ENCODE measurements at places on chromosomes 16 and 17.

DNA sequence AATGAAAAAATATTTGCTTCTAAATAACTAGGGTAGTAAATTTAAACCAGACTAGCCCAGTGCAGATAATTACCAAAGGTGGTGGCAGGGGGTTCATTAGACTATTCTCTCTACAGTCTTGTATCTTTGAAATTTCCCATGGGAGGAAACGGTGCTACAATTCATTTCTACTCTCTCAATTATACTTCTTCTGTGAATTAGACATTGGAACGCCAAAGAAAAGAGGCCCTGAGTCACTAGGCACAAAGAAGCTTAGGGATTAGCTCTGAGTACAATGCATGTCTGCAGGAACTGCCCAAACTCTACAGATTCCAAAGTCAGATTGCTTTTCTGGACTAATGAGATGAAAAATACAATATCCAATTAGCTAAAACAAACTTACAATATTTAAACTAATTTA, 30.7 kb upstream of the ARL6IP1 start:
- no peak for DNase-seq

- no peak for DNase-seq
Observed at GRCh38 chr16:28191364-28191960, 20.3 kb downstream of the XPO6 start.

DNA sequence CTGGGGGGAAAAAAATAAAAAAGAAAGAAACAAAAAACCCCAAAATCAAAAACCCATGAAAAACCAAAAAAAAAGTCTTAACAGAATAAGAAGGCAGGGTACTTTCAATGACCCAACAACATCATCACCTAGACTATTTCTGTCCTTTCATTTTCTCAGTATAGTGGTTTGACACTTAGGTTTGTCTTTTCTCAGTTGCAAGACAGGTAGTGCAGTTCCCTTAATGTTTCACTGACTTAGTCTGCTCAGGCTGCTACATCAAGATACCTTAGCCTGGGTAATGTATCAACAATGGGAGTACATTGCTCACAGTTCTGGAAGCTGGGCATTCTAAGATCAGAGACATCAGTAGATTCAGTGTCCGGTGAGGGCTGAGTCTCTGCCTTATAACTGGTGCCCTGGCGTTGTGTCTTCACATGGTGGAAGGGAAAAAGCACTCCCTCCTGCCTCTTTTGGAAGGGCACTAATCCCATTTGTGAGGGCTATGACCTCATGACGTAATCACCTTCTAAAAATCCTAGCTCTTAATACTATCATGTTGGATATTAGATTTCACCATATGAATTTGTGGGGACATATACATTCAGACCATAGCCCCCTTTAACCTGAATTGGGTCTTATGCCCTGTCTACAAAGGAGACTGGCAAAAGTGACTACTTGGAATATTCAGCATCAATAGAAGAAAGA, 362.3 kb upstream of the RBFOX1 start:
- DNase-seq: no peak

- no peak for DNase-seq
Observed at GRCh38 chr17:27109346-27109745, 184.6 kb upstream of the WSB1 start.

DNA sequence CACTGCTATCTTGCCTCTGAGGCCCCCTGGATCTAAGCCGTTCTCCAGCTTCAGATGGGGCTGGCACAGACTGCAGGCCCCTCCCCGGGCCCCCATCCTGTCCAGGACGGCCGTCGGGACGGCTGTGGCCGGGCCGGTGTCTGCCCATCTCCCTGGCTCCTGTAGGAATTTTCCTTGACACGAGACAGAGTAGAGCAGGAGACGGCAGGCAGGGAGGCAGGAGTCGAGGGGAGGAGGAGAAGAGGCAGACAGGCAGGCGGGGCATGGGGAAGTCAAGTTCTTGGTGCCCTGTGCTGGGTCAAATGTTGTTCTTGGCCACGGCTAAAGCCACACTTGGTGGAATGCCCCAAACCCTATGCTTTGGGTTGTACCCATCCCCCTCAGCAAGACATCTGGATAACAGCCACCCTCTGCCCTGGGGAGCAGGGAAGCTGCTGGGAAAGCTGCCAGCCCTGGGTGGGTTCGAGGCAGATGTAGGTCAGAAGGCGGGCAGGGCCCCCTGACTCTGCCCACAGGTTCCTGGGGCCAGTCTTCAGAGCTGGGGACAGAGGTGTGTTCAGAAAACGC, 4.0 kb downstream of the C1QTNF1 start:
- DNase-seq: no peak

GRCh38 chr17:63741143-63741407, 524 bp downstream of the STRADA start:
- no peak for DNase-seq

DNA sequence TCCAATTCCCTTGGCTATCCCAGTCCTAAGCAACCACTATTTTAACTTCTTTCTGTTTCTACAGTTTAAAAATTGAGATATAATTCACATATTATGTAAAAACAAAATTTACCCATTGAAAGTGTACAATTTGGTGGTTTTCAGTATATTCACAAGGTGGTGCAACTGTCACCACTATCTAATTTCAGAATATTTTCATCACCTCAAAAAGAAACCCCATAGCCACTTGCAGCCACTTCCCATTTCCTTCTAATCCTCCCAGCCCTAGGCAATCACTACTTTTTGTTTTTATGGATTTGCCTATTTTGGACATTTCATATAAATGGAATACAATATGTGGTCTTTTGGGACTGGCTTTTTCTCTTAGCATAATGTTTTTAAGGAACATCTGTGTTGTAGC, 36.1 kb upstream of the NACA2 start:
- DNase-seq: no peak

GRCh38 chr17:70011750-70012149, 63.3 kb upstream of the KCNJ16 start:
- no peak for DNase-seq

DNA sequence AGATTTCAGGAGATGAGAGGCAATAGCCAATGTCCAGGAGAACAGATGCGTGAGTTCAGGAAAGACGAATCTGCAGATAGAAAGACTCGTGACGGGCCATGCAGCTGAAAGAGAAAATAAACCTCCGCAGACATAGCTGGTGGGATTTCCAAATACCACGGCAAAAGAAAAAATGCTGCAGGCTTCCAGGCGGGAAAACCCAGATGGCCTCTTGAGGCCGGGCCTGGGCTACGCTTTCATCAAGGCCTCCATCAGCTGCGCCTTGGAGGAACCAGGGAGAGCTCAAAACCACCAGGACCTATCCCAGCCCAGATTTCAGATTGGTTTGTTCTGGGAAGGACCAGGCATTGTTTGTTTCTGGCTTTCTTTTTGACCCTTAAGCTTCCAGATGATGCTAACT, 16.7 kb downstream of the CCDC40 start:
- no peak for DNase-seq

DNA sequence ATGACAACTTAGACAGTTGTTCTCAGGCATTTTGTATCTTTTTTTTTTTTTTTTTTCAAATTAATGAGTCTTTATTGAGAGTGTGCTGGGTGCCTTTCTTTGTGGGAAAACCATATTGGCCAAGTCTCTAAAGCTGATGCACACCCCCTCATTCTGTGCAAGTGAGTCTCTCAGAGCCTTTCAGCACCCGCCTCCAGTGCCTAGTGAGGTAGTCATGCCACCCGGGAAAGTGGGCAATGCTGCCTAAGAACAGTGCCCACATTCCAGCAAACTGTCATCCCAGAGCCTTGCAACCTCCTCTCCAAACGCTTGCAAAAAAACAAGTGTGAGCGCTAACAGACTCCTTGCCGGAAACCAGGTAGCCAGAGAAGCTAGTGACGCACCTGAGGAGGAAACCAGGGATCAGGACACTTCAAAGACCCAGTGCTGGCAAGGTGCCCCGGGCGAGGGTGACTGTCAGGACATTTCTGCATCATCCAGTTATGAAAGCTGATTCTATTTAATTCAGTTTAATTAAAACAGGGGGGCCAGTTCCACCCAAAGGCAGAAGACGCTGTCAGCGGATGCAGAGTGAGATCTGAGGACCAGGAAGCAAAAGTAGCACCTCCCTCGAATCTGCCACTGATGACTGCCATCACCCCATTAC, 34.9 kb downstream of the SMARCE1 start:
- DNase-seq: no peak

GRCh38 chr16:23175651-23176050, 6.9 kb upstream of the SCNN1G start:
- DNase-seq: no peak

GRCh38 chr16:77385481-77385880, 49.4 kb downstream of the ADAMTS18 start:
- DNase-seq: no peak

- DNase-seq: no peak
Observed at GRCh38 chr16:8885674-8886592, 3.8 kb downstream of the LITAFD start.

GRCh38 chr16:27514806-27515205, 34.9 kb downstream of the GTF3C1 start:
- DNase-seq: no peak

DNA sequence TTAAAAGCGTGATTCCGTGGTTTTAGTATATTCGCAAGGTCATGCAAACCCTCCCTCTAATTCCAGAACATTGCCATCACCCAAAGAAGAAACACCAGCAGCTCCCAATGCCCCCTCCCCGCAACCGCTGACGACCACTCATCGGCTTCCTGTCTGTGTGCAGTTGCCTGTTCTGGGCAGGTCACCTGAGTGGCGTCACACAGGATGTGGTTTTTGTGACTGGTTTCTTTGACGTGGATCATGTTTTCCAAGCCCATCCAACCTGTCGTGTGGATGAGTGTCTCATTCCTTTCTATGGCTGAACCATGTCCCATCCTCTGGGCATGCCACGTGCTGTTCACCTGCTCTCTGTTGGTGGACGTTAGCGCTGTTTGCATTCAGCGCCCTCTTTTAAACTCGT, 8.2 kb upstream of the ATP2C2 start:
- no peak for DNase-seq

DNA sequence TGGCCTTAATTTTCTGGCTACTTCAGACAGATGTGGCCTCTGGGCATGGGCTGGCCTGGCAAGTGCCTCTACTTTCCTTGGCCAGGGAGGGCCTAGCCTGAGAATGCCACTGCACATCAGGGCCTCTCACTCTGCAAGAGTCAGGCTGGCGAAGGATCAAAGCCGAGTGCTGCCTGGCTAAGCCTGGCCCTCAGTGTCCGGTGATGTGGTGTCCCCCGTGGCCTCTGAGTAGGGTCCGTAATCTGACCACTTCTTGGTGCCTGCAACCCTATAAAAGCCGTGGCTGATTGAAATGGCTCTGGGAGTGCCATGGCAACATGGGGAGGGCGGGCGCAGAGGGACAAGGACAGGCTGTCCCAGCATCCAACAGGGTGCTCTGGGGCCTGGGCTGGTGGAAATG, 30.2 kb downstream of the TBX4 start:
- DNase-seq: no peak

DNA sequence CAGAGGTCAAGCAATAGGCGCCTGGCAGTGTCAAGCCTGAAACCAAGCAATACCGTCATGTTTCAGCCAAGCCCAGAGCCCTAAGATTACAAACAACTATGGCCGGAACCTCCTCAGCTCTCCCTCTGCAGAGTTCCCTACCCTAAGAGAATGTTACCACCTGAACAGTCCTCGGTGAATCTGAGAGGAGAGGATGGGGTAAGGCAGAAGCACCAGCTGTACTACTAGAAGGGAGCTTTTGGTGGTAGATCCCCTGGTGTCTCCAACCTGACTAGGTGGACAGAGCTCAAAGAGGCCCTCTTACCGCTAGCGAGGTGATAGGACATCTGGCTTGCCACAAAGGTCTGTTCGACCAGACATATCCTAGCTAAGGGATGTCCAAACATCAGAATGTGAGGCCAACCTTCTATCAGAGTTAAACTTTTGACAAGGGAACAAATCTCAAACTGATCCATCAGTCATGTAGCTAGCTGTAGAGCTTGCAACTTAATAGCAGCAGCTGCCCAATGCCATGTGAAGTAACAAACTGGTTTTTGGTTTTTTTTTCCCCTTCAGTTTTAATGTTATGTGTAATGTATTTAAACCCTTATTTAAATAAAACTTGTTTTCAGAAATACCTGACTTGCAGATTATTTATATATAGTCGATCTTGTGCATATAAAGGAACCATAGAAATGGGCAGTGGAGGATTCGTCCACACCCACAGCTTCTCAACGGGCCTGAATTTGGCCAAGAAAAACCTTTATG, 2.5 kb downstream of the EIF1 start:
- no peak for DNase-seq

DNA sequence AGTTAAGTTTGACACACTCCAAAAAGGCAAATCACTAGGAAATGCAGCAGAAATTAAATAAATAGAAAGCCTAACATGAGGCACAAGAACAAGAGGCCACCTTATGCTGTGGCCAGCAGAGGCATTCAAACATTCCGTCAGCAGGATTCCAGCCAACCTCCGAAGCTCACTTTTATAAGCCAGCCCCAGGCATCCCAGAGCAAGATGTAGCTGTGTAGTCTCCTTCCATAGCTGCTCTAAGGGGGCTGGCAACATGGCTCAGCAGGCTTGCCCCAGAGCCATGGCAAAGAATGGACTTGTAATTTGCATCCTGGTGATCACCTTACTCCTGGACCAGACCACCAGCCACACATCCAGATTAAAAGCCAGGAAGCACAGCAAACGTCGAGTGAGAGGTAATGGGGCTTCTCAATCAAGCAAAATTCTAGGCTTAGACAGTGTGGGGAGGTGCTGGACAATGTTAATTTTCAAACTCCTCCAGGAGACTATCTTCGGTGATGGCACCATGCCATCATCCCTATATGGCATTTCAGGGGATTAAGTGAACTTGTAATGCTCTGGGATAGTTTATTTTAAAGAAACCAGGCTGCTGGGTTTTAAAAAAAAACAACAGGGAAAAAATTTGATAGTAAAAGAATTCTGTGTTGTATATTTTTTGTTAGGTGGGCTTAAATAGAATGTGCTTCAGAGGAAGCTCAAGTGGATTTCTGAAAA, at the start of gene CLEC3A:
CLEC3A (plus strand) TSS at position 202 of the 714 bp plus-strand sequence; CDS start at position 281, 79 bp downstream.
- DNase-seq: no peak

- no peak for DNase-seq
Observed at GRCh38 chr17:42456223-42457106, 2.2 kb upstream of the ATP6V0A1 start.

GRCh38 chr17:37191219-37191618, 184.6 kb upstream of the C17orf78 start:
- DNase-seq: no peak

- DNase-seq: no peak
Observed at GRCh38 chr16:146646-147045, 5.8 kb upstream of the HBZ start.

GRCh38 chr16:88459366-88460073, 6.4 kb downstream of the ZFPM1 start:
- DNase-seq: no peak

- DNase-seq: no peak
Observed at GRCh38 chr16:24966634-24967033, 48.5 kb downstream of the ARHGAP17 start.

DNA sequence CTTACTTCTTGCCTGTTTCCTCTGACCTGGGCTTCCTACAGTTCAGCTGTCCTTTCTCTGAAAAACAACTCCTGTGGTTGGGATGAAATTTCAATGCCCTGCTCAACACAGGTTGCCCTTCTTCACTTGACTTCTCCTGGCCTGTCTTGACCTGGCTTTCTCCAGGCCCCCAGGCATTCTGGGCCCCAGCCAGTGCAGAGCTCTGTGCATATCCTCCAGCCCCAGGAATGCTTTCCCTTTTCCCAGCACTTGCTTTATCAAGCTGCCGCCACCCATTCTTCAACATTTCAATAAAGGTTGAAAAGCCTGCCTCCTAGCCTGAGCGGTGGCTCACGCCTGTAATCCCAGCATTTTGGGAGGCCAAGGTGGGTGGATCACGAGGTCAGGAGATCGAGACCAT, 10.8 kb downstream of the ODAD4 start:
- no peak for DNase-seq
